ENCODE measurements at places on chromosomes 12 and 14. TPM values are rescaled to one million over a fixed set of nuclear protein-coding genes. Genes with fewer than 3 reads are reported as not detected.

DNA sequence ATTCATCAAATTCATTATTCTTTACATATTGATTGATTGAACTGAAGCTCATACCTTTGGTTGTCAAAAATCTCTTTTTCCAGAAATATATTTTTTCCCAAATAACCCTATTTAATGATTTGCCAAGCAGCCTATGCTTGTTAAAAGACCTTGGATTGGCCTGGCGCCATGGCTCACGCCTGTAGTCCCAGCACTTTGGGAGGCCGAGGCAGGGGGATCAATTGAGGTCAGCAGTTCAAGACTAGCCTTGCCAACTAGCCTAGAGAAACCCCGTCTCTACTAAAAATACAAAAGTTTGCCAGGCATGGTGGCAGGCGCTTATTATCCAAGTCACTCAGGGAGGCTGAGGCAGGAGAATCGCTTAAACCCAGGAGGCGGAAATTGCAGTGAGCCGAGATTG, 165.1 kb upstream of the MGAT4C start:
- no peak for DNase-seq

DNA sequence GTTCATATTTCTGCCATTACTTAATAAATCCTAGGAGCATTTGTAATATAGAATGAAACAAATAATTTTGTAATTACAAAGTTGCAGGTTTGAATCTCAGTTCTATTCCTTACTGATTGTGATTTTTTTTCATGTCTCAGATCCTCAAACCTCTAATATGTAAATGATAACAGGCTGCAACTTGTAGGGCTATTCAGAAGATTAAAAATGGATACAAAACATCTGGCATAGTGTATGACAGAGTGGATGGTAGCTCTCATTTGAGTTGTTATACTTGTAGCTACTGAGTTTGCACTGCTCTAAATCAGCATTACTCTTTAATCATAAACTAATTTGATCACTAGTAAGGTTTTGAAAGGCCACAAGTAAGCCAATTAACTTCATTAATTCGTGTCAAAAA, 406.3 kb upstream of the MGAT4C start:
- DNase-seq, result no peak

GRCh38 chr14:58668848-58669480, 31.2 kb downstream of the DACT1 start:
- no peak for DNase-seq

- no peak for DNase-seq
Measured at GRCh38 chr12:92639017-92639416, 63.8 kb upstream of the PLEKHG7 start.

DNA sequence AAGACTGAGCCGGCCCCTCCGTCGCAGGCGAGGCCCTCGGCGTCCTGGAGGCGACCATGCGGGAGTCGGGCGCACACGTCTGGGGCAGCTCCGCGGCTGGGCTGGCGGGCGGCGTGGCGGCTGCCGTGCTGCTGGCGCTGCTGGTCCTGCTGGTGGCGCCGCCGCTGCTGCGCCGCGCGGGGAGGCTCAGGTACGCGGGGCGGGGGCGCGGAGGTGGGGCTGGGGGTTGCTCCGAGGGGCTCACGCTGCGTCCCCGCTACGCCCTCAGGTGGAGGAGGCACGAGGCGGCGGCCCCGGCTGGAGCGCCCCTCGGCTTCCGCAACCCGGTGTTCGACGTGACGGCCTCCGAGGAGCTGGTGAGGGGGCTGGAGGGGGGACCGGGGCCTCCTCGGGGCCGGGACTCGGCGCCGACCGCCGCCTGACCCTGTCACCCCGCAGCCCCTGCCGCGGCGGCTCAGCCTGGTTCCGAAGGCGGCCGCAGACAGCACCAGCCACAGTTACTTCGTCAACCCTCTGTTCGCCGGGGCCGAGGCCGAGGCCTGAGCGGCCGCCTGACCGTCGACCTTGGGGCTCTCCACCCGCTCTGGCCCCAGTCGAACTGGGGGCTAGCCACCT, 7.8 kb downstream of the AMN start:
- DNase-seq, result no peak

DNA sequence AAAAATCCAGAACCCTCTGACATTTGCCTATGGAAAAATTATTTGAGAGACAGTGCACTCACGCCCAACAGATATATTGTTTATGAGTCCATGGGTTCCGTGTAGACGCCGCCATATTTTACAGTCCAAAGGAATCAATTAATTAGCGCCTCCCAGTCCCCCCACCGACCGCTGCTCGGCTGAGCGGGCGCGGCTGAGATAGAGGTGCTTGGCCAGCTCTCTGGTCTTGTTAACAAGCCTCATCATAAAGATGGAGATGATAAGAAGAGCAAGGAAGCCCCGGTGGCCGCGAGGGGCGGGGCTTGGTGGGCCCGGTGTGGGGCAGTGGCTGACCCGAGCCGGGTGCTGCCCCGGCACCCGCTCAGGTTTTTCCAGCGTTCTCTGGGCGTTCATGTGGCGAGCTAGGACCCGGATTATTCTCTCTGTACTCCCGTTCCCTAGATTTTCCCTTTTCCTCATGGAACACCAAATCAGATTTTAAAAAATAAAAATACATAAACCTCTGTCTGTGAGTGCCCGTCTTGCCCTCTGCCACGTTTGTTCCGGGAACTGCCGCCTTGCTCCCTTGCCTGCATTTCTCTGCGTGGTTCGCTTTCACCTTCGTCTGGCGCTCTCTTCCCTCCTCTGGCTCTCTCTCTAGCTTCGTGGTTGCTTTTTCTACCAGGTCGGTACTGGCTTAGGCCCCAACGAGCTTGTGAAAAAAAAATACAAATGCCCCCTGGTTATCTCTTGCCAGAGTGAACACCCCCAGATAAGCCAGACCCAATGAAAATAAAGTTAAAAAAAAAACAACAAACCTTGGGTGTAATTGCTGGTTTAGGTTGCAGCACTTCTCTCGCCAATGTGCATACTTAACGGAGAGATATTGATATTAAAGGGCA, 9.0 kb downstream of the HOXC12 start:
- DNase-seq, result no peak

DNA sequence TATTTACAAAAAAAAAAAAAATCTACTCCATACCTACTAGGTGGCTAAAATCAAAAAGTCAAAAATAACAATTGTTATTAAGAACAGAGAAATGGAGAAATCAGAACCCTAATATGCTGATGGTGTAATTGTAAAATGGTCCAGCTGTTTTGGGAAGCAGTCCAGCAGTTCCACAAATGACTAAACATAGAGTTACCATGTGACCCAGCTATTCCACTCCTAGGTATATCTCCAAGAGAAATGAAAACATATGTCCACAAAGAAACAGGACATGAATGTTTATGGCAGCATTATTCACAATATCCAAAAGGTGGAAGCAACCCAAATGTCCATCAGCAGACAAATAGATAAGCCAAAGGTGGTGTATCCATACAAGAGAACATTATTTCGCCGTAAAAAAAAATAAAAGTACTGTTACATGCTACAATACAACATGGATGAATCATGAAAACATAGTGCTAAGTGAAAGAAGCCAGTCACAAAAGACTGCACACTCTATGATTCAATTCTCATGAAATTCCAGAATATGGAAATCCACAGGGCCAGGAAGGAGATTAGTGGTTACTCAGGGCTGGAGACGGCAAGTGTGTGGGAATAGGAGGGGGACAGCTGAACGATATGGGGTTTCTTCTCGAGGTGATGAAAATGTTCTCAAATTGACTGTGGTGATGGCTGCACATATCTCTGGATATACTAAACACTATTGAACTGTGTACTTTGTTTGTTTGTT, 9.1 kb upstream of the DPF3 start:
- DNase-seq, result no peak

DNA sequence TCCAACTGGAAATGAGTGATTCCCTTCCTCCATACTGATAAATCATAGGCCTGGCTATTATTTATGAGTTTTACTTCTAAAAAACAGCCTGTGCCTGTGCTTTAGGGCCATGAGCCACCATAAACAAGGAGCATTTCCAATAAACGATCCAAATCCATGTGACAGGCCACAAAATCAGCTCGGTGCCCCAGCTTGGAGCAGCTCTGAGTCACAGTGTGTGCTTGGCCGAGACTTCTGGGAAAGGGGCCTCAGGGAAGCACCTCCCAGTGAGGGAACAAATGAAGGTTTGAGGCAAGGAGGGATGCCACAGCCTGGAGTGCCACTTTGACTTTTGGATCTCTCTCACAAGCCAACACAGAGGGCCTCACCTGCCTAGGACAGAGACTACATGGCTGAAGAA, 190.4 kb downstream of the NTF3 start:
- DNase-seq, result no peak

DNA sequence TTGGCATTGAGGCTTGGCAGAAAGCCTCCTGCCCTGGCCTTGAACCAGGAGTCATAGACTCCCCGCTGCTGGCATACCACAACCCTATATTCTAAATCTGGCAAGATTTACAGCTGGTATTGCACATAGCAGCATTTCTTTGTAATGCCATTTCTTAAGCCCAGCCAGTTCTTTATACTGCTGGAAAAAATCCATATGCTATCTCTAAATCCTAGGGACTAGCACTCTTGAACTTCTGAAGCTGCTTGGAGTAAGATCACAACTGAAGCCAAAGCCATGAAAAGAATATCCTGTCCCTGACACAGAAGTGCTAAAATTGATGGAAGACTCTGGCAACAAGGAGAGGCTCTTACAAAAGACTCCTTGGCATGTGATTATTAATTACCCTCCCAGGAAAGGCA, 89.3 kb downstream of the KCNC2 start:
- DNase-seq, result no peak

DNA sequence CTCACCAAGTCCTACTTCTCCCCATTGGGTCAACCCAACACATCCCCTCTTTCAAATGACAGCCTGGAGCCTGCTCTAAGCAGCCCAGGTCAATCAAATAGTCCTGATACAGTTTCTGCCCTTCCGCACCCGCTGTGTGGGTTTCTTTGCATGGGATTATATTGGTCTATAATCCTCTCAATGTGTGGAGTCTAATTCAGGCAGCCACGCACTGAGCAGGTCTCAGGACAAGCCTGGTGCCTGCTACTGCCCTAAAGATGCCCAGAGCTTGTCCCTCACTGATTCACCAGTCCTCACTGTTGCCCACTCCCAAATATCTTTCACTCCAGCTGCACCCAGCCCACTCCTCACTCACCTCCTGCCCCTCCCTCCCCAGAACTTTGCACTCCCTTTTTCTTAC, 16.4 kb downstream of the ACTN1 start:
- no peak for DNase-seq

DNA sequence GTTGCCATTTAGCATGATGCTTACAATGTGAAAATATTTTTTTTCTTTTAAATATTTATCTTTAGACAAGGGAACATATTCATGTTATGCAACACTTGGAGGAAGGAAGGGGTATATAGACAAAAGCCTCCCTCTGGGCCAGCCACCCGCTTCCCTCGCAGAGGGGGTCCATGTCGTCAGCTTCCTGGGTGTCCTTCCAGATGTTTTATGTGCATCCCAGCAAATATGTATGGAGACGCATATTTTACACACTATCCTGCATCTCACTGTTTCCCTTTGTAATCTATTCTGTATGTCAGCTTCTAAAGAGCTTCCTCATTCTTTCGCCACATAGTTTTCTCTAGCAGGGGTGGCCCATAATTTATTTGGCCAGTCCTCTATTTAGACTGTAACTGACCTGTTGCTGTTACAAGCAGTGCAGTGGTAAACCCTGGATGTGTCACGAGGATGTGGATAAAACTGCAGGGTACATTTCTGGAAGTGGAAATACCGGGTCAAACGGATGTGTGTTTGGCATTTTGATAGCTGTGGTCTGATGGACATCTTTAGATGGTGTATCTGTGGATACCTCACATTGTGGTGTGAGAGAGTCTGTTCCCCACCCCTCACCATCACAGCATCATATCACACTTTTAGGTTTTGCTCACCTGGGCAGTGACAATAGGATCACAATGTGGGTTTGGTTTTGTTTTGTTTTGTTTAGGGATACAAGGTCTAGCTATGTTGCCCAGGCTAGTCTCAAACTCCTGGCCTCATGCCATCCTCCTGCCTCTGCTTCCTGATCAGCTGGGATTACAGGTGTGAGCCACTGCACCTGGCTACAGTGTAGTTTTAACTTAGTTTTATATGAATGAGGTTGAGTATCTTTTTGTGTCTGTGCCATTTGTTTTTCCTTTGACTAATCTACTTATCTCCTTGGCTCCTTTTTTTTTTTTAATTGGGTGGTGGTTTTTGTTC, 31.6 kb downstream of the FAM222A start:
- no peak for DNase-seq

GRCh38 chr14:80955416-80955941, at the start of gene TSHR:
Gene TSHR (plus strand): TSS chr14:80955621. CDS start chr14:80955681, 60 bp downstream.
- no peak for DNase-seq

DNA sequence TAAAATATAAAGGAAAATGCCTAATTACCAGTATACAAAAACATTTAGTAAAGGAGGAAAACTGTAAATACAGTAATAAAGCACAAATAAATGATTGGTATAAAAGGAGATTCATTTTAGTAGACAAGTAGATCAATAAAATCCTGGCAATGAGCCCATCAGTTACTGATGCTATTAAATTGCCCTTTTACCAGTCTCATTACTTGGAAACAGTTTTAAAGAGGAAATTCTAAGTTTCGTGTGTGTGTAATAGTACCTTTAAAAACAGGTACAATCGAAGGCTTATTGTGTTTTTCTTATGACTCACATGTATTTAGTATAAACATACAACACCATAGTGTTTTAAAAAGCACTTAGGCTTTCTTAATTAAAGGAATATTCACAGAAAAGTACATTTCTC, 46.4 kb upstream of the SYT10 start:
- DNase-seq, result no peak

DNA sequence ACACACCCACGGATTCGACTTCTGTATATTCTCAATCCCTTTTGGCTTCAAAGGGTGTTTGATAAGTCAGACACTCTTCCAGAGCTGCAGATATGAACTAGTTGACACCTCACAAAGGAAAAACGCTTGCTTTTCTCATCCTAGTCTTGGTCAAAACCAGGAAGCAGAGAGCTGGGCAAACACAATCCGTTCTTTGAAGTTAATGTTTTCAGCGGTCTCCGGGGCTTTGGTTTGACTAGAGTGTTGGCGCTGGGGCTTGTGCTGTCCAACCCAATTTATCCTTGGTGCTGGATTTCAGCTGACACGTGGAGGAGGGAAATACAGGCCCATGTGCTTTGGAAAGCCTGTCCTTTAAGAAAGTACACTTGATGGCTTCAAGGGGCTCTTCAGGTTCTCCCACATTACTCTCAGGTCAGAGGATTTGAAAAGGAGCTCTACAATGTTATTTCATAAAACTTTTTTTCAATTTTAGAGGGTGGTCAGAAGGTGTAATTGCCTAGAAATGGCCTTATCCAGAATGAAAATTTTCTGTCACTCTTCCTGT, 985.8 kb downstream of the VRK1 start:
- no peak for DNase-seq

The SLC4A8 gene
- not detected for total RNA-seq

The KERA gene
- 0.73 TPM for total RNA-seq

The CLBA1 gene
- 3.1 TPM for total RNA-seq

The SMOC1 gene
- 7.3 TPM for total RNA-seq

The KRT77 gene
- total RNA-seq, result not detected

The RHEBL1 gene
- not detected for total RNA-seq

Measured in gastrocnemius medialis (tissue), 4 donors.